Fibroblast of mammary gland (primary cell): ENCODE measurements at places on chromosomes 13 and 19.

GRCh38 chr19:36686365-36687213, 823 bp upstream of the ZNF567 start:
- peak; percentile 16 for DNase-seq

- peak; percentile 99 for DNase-seq
Measured at GRCh38 chr13:110715395-110716246, 2.1 kb downstream of the ING1 start.

DNA sequence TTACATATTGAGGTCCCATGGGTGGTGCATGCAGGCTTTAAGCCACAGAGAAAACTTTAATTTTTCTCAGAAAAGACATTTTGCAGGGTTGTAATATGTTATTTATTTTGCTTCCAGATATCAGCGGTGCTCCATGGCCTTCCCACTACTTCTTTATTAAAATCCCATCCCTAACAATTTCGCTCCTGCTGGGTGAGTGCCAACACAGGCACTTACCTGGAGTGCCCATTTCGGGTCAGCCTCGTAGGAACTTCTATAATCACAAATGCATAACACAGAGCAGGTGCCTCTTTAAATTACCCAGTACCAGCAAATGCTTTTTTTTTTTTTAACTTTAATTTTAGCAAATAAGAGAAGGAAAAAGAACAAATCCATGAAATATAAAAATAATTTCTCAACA, 86.4 kb downstream of the EFNB2 start:
- DNase-seq, result no peak

DNA sequence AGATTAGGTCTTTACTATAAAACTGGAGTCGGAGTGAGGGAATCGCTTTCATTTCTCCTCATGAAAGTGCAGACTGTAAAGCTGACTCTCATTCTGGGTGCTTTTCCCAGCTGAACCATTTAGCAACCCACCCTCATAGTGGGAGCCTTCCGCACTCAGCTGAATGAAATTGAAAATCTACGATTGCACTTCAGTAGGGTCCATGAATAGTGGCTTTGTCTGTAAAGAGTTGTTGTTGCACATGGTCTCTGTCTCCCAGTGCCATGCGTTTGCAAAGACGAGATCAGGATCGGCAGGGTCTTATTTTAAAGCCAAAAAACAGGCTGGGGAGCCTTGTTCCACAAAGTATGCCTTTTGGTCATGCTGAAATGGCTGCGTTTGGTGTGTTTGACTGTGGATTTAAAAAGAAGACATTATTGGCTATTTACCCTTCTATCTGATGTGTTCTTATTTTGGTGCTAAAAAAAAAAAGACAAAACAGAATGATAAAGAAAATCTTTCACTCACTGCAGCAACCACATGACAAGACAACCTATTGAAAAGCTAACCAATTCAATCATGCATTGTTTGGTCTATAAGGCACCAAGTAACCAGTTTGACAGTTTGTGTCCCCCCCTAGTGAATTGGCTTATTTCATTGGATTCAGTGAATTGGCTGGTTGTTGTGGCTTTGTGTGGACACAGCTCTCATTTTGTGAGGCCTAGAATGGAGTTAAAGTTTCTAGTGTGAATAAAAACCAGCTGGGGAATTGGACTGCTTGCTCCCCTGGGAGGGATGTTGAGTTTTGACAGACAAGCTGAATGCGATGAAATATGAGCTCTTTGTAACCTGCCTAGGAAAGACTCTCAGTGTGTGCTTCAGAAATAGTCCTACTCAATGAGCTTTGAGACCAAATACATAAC, 65.6 kb downstream of the ARHGAP35 start:
- DNase-seq, result no peak

- no peak for DNase-seq
Measured at GRCh38 chr13:27504868-27505194, 54.5 kb upstream of the MTIF3 start.

GRCh38 chr19:17965370-17966128, 1.4 kb upstream of the KCNN1 start:
- no peak for DNase-seq

- DNase-seq, result peak; percentile 95
Measured at GRCh38 chr19:1020868-1021425, at the start of gene TMEM259. Gene TMEM259, minus strand, starts transcription at chr19:1021123. Its CDS starts 127 bp downstream, at chr19:1020996.

DNA sequence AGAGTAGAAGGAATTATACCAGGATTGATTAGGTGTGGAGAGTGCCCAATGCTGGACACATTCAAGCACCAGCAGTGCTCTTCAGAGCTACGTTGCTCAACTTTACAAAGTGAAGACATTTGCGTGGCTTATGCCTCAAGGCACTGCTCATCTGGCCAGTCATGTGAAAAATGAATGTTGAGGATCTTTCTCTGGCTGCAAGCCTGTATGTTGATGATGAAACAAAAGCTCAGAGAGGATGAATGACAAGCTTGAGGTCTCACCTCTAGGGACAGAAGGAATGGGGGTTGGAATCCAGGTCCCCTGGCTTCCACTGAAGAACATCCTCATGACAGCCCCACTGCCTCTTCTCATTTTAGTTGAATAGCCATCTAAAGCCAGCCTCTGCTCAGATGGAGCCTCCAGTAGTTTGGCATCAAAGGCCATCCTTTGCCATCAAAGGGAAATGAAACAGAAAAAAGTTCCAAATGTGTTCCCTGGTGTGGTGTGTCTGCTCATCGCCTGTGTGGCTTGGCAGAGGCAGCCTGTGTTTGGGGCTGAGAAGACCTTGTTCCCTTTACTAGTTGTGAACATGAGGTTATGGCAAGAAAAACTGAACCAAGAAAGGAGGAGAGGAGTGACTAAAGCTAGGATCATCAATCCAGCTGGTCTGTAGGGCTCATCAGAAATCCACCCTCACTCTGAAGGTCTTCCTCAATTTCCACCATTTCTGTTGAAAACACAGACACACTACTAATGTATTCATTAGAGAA, 114.0 kb upstream of the KL start:
- peak; percentile 71 for DNase-seq

- DNase-seq, result no peak
Measured at GRCh38 chr13:51674276-51674675, 90.0 kb downstream of the WDFY2 start.

- no peak for DNase-seq
Measured at GRCh38 chr13:73365681-73366080, 306.9 kb downstream of the KLF5 start.

- no peak for DNase-seq
Measured at GRCh38 chr13:49925881-49926418, 10.2 kb downstream of the SPRYD7 start.

- no peak for DNase-seq
Measured at GRCh38 chr13:91292630-91293221, 54.8 kb upstream of the MIR17HG start.

DNA sequence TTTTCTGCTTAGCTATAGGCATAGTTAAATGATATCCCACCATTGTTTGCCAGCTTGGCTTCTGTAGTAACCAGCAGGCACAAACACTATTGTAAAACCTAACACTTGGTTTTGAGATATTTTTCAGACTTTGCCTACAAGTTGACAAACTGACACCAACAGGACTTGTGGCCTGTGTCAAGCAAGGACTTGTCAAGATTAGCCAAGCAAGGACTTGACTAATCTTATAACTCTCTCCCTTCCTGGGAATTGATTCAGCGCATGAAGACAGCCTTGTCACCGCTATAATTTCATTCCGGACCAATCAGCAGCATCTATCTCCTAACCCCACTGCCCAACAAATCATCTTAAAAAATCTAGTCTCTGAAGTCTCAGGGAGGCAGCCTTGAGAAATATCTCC, 72.7 kb upstream of the SLITRK1 start:
- DNase-seq, result no peak

GRCh38 chr13:107365466-107366215, 797.7 kb upstream of the ARGLU1 start:
- peak; percentile 33 for DNase-seq

DNA sequence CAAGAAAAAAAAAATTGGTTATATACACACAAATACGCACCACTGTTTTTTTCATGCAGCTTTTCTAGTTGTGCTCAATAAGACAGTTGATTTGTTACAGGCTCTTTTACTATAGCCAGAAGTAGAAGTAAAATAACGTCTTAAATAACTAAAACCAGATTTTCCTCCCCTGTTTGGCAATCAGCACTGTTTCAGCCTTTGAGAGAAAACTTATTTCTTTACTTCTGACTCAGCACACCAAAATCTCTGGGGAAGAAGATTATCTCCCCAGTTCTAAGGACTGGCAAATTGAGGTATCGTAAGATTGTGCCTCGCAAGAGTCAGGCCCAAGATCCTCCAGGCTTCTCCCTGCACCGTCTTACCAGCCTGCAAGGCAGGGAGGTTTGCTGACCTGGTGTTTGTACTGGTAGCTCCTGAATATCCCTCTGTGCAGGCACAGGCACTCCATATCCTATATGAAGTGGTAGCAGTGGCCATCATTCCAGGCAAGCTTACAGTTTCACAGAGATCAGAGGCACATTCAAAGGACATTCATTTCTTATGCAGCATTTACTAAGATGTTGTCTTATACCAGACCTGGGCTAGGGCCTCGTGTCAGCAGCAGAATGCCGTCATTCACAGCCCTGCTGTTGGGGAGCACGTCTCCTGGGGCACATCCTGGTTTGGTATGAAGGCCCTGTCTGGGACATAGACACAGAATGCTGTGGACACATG, 268.2 kb downstream of the ZNF536 start:
- no peak for DNase-seq

DNA sequence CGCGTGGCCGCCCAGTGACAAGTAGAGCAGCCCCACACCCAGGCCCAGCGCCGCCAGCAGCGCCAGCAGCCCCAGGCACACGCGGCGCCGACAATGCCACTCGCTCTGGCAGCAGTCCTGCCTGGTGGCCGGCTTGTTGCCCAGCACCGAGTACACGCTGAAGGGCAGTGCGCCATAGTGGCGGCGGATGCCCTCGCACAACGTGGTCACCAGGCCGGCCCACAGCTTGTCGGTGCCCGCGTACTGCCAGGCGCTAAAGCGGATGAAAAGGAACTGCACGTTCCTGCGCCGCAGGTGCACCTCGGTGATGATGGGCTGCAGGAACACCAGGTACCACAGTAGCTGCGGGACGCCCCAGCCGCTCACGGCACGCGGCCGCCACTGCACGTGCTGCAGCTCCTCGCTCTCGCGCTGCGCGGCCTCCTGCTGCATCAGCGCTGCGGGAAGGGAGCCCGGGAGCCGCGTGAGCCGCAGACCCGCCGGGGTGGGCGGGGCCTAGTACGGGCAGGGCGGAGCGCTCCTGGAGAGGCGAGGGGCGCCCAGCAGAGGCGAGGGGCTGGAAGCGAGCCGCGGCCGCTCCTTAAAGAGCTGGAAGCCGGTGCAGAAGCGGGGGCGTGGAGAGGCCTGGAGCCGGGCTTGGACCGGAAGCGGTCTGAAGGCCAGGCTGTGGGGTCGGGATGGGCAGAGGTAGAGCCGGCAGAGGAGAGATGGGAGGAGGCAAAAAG, 7.3 kb downstream of the NKPD1 start:
- peak; percentile 56 for DNase-seq

DNA sequence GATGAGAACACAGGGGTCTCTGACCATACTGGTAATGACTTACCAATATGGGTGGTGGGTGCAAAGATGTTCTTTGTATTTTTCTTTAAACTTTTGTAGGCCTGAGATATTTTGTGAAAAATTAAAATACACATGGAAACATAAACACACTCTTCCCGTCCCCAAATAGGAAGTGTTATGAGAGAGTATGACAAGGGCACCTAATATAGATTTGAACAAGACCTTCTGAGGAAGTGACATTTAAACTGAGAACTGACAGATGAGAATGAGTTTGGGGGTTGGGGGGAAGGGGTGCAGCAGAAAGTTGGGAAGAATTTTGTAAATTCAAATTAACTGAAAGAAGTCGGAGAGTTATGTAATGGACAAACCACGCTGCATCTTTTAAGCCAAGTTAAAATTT, 224.2 kb downstream of the RGCC start:
- DNase-seq, result no peak

DNA sequence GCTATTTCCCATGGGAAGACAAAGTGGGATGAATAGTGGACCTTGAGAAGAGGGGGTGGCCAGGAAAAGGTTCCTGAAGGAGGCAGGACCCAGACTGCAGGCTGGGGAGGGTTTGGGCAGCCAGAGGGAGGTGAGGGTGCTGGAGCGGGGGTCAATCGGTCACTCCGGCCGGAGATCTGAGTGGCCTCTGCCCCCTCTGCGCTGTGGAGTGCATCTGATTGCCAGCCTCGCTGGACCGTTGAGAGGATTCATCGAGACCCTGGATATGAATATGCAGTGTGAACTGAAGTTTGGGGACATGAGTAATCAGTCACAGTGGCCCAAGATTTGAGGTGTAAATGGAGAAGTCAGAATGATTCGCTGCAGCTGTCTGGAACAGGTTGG, 5.5 kb upstream of the ZNF580 start:
- no peak for DNase-seq

- DNase-seq, result no peak
Measured at GRCh38 chr19:38614289-38614688, 3.5 kb downstream of the MAP4K1 start.

GRCh38 chr13:106373304-106373988, 162.0 kb downstream of the EFNB2 start:
- no peak for DNase-seq

GRCh38 chr13:99892196-99892613, 79.4 kb downstream of the ZIC5 start:
- no peak for DNase-seq

DNA sequence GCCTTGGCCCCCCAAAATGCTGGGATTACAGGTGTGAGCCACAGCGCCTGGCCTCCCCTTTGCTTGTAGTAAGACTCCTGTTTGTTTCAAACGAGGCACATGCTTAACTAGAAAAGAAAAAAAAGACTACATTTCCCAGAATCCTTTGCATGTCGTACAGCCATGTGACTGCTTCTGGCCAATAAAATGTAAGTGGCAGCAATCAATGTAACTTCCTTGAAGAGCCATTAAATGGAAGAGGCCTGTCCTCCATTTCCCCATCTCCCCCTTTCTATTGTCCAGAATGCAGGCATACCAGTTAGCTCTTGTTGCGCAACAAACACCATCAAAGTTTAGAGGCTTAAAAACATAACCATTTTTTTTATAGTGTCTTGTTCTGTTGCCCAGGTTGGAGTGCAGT, 10.4 kb upstream of the GPR32 start:
- peak; percentile 41 for DNase-seq

DNA sequence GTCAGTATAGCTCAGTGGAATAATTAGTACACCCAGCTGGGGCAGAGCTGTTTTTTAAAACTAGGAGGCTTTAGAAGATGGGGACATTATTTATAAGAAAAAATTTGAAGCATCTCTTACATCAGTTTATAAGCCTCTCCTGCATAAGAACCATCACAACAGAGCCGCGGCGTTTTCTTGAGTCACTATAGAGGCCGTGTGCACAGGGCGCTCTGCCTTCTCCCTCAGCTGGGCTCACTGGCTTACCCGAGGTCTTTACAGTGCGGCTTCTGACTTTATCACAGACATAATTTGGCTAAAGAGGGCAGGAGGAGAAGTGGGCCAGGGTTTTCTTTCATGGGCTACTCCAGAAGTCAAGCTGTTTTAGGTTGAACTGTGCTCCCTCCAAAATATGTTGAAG, 135.5 kb upstream of the RNF113B start:
- no peak for DNase-seq

DNA sequence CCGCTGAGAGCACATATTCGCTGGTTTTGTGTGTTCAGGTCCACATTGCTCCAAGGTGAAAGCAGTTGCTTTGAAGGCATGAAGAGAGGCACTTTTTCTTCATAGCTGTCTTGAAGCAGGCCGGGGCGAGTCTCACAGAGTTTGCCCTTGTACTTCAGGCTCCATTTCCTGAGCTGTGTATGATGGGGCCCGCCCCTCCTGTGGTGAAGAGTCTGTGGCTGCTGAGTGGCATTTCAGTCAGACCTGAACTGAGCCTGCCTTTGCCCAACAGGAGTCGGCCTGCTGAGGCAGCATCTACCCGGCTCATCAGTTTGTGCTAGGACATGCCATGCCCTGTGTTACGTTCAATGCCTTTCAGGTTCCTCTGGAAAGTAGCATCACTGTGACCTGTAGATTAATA, 44.4 kb upstream of the C1QTNF9 start:
- no peak for DNase-seq
